Naive thymus-derived CD4-positive, alpha-beta T cell (primary cell): ENCODE measurements at places on chromosomes 16 and 17. TPM values are rescaled to one million over a fixed set of nuclear protein-coding genes. Genes with fewer than 3 reads are reported as not detected.

NPIPB12 gene
- 189 TPM for total RNA-seq

BAHCC1 gene
- not detected for total RNA-seq

GDPD3 gene
- 7.9 and 11.3 TPM in 2 replicates for total RNA-seq

KRTAP2-3 gene
- not detected for total RNA-seq

ATAD5 gene
- 4.8 TPM for total RNA-seq

CRHR1 gene
- total RNA-seq, result not detected

LITAFD gene
- not detected for total RNA-seq

SOST gene
- not detected in 2 replicates for total RNA-seq

IL34 gene
- not detected in 2 replicates for total RNA-seq

NARF gene
- total RNA-seq, result 82.0 TPM

C16orf46 gene
- total RNA-seq, result 0.88 TPM

CHST4 gene
- total RNA-seq, result not detected

CUEDC1 gene
- 0.10 and 0.25 TPM in 2 replicates for total RNA-seq

MT3 gene
- 4.0 and 5.3 TPM in 2 replicates for total RNA-seq

CCL3 gene
- total RNA-seq, result 72.5 TPM

MVP gene
- 130 TPM for total RNA-seq

PRR35 gene
- not detected in 2 replicates for total RNA-seq

ARL17B gene
- total RNA-seq, result 28.6 TPM

ASGR1 gene
- 0.79 TPM for total RNA-seq

CRK gene
- 18.1 and 20.9 TPM in 2 replicates for total RNA-seq

KCNAB3 gene
- 17.5 TPM for total RNA-seq

SLC13A2 gene
- not detected for total RNA-seq

SLC5A10 gene
- total RNA-seq, result not detected

SDR42E1 gene
- 9.7 TPM for total RNA-seq

OR2C1 gene
- total RNA-seq, result 0.35 TPM

CD300A gene
- 5.0 TPM for total RNA-seq

KRTAP4-5 gene
- not detected for total RNA-seq

KRT28 gene
- total RNA-seq, result not detected

ABCC6 gene
- total RNA-seq, result 3.9 TPM

PDILT gene
- total RNA-seq, result not detected

PHF23 gene
- total RNA-seq, result 58.7 TPM

HIGD1B gene
- total RNA-seq, result not detected in 2 replicates

STAT5B gene
- total RNA-seq, result 191 TPM

MSRB1 gene
- 5.5 TPM for total RNA-seq

P4HB gene
- 568 and 570 TPM in 2 replicates for total RNA-seq

SLFN14 gene
- total RNA-seq, result not detected

TBC1D28 gene
- total RNA-seq, result not detected

SLFN13 gene
- 10.5 TPM for total RNA-seq

HEATR9 gene
- not detected for total RNA-seq

C16orf92 gene
- not detected for total RNA-seq

BEAN1 gene
- not detected for total RNA-seq

C1QTNF8 gene
- total RNA-seq, result not detected

CLDN6 gene
- total RNA-seq, result not detected

ATPAF2 gene
- total RNA-seq, result 31.4 TPM

CD19 gene
- total RNA-seq, result 0.24 TPM

LRRC37A gene
- total RNA-seq, result 12.1 TPM

GLP2R gene
- not detected for total RNA-seq

TUBB3 gene
- 2.8 and 3.6 TPM in 2 replicates for total RNA-seq

FBXW10 gene
- not detected for total RNA-seq

TBC1D3G gene
- total RNA-seq, result not detected

CES1 gene
- total RNA-seq, result 0.32 TPM

TNP2 gene
- not detected for total RNA-seq

RPRML gene
- total RNA-seq, result not detected

DYNLRB2 gene
- not detected for total RNA-seq

AURKB gene
- 1.1 TPM for total RNA-seq
